Activated naive CD8-positive, alpha-beta T cell treated with anti-CD3 and anti-CD28 coated beads, Interleukin-2, amount 10 ng/mL, durations not matched to agents 7 days and 5 days (primary cell): ENCODE measurements at places on chromosomes 13 and 19.

DNA sequence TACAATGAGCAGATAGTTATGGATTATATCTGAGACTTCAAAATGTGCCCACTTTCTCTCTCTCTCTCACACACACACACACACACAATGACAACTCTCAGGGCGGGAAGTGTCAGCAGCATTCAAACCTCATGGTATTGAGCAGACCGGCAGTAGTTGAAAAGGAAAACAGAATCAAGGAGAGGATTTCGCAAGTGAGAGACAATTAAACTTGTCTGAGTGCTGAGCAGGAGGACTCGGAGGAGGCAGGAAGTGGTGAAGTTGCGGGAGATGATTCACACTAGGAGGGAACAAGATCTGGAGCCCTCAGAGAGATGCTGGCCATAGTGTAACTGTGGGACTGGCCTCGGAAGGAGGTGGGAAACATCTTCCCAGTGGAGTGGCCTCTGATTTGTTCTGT is 353.1 kb downstream of the EFNB2 start:
- no peak for DNase-seq

DNA sequence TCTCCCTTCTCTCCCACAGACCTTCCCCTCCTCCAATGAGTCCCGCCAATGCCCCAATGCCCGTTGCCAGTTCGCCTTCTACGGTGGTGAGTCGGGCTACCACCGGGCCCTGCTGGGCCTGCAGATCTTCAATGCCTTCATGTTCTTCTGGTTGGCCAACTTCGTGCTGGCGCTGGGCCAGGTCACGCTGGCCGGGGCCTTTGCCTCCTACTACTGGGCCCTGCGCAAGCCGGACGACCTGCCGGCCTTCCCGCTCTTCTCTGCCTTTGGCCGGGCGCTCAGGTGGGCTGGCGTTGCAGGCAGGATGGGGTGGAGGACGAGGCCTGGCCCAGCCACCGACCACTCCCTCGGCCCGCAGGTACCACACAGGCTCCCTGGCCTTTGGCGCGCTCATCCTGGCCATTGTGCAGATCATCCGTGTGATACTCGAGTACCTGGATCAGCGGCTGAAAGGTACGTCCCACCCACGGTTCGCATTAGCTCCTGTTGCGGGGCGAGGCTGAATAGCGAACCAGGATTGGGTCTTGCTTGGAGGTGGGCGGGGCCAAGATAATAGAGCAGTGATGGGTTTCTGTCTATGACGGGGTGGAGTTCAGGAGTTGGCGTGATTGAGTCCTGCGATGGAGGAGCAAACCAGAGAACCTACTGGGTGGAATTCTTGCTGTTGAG is 11.1 kb downstream of the SLC44A2 start:
- DNase-seq = no peak

DNA sequence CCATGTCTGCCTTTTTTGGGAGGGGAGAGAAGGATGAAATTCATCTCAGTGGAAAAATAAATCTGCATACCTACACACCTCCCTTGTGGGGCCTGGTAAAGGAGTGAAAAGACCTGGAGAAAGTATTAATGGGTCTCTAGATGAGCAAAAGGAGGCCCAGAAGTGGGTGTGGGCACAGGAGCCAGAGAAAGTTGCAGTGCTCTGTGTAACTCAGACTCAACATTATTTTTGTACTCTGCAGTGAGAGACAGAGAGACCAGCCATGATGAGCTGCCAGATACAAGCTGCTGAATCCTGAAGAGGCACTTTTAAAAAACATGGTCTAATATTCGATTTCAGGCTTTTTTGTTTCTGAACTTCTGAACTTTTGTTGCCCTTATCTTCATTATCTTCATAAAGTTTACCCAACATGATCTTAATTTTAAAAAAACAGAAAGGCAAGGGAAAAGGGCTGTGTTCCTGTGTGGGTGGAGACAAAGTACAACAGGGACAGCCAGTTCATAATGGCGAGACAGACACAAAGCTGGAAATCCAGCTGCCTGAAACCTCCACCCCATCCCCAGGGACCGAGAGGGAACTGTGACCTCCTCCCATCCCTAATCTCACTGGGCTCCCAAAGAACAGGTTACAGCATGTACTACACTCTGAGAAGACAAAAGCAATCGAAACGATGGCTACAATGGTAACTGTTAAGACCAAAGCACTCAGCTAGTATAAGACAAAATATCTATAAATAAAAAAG is 77.2 kb downstream of the KLF12 start:
- no peak for DNase-seq

DNA sequence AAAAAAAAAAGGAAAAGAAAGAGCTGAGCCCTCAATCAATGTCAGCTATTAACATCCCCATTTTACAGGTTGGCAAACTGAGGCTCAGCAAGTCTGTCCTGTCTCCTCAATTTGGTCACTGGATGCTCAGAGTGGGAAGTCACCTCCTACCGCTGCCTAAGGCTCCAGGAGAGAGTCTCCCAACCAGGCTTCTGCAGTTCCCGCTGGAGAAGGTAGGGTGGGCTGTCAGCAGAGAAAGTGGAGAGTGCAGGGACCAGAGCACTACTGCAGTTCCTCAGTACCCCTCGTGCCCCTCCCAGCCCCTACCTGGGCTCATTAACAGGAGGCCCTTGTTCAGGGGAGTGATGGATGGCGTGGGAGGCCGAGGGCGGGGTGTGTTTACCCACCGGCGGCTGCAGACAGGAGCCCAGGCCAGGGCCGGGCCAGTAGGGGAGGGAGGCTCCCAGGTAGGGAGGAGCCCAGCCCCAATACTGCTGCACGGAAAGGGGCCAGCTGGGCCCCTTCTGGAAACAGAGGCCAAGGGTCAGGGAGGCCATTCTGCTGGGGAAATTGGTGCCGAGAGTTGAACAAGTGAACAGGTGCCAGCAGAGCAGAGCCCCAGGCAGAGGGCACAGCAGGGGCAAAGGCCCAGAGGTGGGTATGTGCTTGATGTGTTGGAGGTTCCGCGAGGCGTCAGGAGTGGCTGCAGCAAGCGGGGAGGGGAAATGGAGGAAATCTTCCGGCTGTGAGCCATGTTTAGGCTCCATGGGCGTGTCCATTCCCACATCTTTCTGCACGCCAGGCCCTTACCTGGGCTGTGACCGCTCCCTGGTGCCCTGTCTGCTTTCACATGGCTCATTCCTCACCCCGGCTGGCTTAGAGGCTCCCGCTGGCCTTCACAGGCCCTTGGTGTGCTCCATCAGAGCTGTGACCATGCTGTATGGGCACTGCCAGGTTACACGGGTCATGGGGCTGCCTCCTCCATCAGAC is 7.6 kb upstream of the COMP start:
- DNase-seq = no peak

DNA sequence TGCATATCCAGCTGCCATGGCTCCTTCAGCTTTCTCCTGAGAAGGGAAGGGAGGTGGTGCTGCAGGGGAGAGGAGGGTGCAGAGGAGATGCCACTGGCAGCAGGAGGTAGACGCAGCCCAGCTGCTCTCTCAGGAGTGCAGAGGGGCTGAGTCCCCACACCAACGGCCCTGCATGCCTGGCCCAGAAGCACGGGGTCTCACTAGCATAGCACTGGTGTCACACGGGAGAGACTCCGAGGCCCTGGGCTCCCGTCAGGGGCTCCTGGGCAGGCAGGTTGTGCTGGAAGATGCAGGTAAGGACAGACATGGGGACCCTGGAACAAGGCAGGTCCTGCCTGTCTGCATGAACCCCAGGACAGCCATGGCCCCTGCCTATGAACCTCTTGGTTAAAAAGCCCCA is 80.1 kb downstream of the C1QTNF9 start:
- DNase-seq = no peak

DNA sequence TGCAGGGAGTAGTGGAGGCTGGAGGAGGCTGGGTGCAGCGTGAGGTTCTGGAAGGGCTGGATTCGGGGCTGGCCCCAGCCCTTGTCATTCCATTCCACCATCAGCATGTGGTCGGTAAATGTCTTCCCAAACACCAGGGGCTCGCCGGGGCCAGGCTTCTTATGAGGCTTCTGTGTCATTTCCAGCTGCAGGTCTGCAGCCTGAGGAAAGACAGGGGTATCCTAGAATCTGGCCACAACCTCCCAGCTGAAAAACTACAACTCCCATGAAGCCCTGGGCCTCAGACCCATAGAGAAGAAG is 4.4 kb downstream of the BCAT2 start:
- DNase-seq = no peak

DNA sequence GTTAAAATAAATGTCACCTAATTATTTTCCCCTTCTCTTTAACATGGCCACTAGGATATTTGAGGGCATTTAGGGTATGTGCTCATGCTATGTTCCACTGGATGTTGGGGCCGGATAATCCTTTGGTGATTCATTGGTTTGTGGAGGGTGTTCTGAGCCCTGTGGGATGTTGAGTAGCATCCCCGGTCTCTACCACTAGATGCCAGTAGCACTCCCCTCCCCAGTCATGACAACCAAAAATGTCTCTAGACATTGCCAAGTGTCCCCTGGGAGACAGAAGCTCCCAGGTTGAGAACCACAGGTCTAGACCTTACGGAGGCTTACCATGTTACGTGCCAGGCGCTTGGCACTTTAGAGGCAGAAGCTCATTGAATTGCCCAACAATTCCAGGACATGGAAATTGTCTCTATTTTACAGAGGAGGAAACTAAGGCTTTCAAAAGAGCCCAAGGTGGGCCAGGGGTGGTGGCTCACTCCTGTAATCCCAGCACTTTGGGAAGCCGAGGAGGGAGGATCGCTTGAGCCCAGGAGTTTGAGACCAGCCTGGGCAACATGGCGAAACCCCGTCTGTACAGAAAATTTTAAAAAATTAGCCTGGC is 14.1 kb downstream of the SHANK1 start:
- no peak for DNase-seq

DNA sequence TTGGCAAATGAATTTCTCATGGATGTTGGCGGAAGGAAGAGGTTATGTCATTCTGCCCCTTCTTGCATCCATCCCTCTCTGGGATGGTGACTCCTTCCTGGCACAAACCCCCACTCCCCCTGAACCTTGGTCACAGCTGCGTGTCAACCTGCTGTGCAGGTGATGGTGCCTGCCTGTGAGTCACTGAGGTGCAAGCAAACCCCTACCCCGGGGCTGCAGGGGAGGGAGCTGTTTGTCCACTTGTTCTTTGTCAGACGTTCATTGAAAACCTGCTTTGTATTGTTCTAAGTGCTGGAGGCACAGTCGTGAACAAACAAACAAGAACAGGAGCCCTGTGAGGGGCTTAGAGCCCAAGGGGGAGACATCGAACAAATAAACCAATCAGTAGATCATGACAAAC is 2.0 kb upstream of the GAPDHS start:
- no peak for DNase-seq

- no peak for DNase-seq
Measured at GRCh38 chr13:20658451-20659040, 45.0 kb upstream of the IL17D start.

GRCh38 chr13:79442221-79442620 is 36.2 kb upstream of the RBM26 start:
- no peak for DNase-seq

- no peak for DNase-seq
Measured at GRCh38 chr13:40794414-40795368, 5.3 kb downstream of the SLC25A15 start.

- no peak for DNase-seq
Measured at GRCh38 chr19:32662186-32662585, 12.8 kb downstream of the ANKRD27 start.

GRCh38 chr19:34788074-34788473 is 15.1 kb upstream of the ZNF599 start:
- DNase-seq = no peak

- DNase-seq = no peak
Measured at GRCh38 chr13:81929988-81930387, 1589.1 kb upstream of the SPRY2 start.

DNA sequence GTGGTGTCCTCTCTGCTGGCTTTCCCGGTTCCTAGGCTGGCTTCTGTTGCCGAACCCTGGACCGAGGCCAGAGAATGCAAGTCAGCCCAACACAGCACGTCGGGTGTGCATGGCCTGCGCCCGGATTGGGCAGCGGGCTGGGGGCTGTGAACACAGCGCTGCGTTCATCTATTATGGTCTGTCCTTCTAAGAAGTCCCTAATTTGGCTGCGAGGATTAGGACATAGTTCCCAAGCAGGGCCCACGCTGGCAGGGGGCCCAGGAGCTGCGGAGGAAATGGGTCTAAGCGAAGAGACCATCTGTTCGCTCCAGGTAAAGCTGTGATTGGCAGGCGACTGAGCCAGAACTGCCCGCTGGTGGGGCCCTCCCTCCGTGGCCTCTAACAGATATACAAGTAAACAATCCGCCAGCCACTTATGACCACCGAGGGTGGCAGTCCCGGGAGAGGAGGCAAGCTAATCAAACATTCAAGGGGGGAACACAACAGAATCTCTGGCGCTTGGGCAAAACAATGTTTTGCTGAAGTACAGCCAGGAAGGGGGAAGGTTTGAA is 6.0 kb downstream of the SYCE2 start:
- DNase-seq = no peak

DNA sequence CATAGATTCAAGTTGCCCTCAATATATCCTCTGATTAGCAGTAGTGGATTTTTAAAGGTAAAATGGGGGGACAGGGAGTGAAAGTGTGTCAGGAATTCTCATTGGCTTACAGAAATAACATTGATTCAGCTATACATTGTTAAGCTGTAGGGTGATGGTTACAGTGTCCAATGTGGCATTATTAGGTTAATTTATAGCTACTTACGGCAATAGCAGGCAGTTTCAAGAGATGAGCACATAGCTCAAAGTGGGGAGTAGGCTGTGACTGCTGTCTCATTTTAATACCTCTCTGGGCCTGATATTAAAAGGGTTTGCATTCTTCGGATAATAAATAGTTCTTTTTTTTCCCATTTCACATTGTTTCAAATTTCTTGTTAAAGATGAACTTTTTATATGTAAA is 34.6 kb downstream of the PAN3 start:
- no peak for DNase-seq

DNA sequence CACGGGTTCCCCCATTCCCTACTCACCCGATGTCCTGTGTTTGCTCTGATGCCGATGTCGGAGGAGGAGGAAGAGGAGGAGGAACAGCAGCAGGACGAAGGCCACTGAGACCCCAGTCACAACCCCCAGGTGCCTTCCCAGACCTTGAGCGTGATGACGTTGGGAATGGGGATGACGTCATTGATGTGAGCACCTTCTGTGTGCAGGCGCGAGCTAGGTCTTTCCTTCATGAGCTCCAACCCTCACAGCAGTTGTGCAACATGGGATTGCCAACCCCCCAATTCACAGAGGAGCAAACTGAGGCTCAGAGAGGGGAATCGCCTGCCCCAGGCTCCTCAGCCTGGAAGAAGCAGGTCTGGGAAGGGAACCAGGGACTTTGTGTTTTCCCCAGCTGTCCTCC is 4.2 kb downstream of the LILRB5 start:
- no peak for DNase-seq
